ENCODE measurements at places on chromosomes 5 and 9. TPM values are rescaled to one million over a fixed set of nuclear protein-coding genes. Genes with fewer than 3 reads are reported as not detected.

GRCh38 chr5:160342413-160342941 is 27.9 kb downstream of the C1QTNF2 start:
- H3K4me1 ChIP-seq = no peaks in the 10 kb centered on the region
- no peaks in the 10 kb centered on the region for H3K36me3 ChIP-seq
- H3K27ac ChIP-seq = no peak overlapping the region
- no peak for DNase-seq
- H3K4me3 ChIP-seq = no peak overlapping the region

DNA sequence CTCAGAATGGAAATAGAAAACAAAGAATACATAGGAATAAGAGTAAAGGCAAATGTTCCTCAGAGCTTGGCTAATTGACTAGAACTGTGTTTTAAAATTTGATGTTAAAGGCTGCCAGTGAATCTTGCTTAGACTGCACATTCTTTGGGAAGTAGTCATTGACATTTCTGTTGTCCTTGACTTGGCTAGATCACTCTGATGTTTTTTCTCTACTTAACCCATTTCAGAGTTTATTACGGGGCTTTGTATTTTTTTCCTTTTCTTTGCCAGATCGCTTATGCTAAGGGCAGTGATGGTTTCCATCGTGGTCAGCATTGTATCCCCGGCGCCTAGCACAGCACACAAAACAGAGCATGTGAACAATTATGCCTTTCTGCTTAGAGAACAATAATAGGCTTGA is 1126.7 kb upstream of the CDH9 start:
- H3K4me1 ChIP-seq = no peaks in the 10 kb centered on the region
- no peak for DNase-seq
- H3K36me3 ChIP-seq = no peaks in the 10 kb centered on the region
- H3K4me3 ChIP-seq = no peak overlapping the region
- H3K27me3 ChIP-seq = no peaks in the 10 kb centered on the region

DNA sequence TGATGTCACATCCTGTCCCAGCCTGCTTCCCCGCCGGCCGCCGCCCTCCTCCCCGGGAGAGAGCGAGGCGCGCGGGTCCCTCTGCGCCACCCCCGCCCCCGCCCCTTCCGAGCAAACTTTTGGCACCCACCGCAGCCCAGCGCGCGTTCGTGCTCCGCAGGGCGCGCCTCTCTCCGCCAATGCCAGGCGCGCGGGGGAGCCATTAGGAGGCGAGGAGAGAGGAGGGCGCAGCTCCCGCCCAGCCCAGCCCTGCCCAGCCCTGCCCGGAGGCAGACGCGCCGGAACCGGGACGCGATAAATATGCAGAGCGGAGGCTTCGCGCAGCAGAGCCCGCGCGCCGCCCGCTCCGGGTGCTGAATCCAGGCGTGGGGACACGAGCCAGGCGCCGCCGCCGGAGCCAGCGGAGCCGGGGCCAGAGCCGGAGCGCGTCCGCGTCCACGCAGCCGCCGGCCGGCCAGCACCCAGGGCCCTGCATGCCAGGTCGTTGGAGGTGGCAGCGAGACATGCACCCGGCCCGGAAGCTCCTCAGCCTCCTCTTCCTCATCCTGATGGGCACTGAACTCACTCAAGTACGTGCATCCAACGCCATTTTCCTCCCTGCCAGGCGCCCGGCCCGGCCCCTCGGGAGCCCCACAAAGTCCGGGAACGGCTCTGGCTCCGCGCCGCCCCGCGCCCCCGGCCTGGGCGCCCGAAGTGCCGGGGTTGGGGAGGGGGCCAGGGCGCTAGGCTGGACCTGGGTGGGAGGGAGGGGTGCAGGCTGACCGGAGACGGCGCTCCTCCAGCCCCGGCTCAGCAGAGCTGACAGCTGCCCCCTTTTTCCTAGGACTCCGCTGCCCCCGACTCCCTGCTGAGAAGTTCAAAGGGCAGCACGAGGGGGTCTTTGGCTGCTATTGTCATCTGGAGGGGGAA is 12.0 kb upstream of the OLFM1 start:
- H3K27ac ChIP-seq = no peak overlapping the region
- no peaks in the 10 kb centered on the region for H3K4me1 ChIP-seq
- H3K4me3 ChIP-seq = peak overlapping the region; percentile 21
- DNase-seq = peak; percentile 28

- no peak overlapping the region for H3K27ac ChIP-seq
- no peaks in the 10 kb centered on the region for H3K27me3 ChIP-seq
- no peak overlapping the region for H3K4me3 ChIP-seq
- no peaks in the 10 kb centered on the region for H3K36me3 ChIP-seq
- DNase-seq = no peak
Observed at GRCh38 chr9:117644932-117645636, 59.1 kb upstream of the TLR4 start.

GRCh38 chr5:95704150-95704549 is 21.4 kb upstream of the SPATA9 start:
- no peak overlapping the region for H3K4me3 ChIP-seq
- no peak for DNase-seq
- H3K36me3 ChIP-seq = no peaks in the 10 kb centered on the region
- no peaks in the 10 kb centered on the region for H3K27me3 ChIP-seq
- no peaks in the 10 kb centered on the region for H3K4me1 ChIP-seq

DNA sequence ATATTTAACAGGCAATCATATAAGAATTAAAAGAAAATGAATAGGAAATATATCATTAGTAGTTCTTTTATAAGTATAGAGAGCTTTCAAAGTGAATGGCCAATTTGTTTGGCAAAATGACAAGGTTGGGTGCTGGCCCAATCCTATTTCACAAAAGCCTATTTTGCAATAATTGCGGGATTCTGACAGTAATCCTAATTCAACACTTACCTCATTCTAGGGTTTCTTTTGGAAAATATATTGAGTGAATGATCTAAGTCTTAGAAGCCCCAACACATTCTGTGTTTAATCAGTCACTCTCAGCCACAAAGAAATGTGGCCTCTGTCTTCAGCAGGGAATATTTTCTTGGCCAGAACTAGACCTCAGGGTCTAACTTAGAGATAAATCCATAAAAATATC is 835.9 kb upstream of the ZNF608 start:
- no peak overlapping the region for H3K4me3 ChIP-seq
- no peaks in the 10 kb centered on the region for H3K27me3 ChIP-seq
- no peak for DNase-seq
- no peaks in the 10 kb centered on the region for H3K4me1 ChIP-seq
- no peak overlapping the region for H3K27ac ChIP-seq

GRCh38 chr9:91750343-91750742 is 199.7 kb downstream of the ROR2 start:
- peaks cover 15% of the 10 kb centered on the region for H3K27me3 ChIP-seq
- H3K27ac ChIP-seq = no peak overlapping the region
- H3K4me1 ChIP-seq = no peaks in the 10 kb centered on the region
- DNase-seq = no peak
- no peaks in the 10 kb centered on the region for H3K36me3 ChIP-seq
- H3K4me3 ChIP-seq = no peak overlapping the region

GRCh38 chr5:174336479-174336878 is 291.0 kb downstream of the NSG2 start:
- no peak for DNase-seq
- H3K27me3 ChIP-seq = peaks cover 44% of the 10 kb centered on the region
- H3K4me3 ChIP-seq = no peak overlapping the region
- peaks cover 19% of the 10 kb centered on the region for H3K4me1 ChIP-seq
- no peaks in the 10 kb centered on the region for H3K36me3 ChIP-seq

GRCh38 chr9:28915202-28915930 is 1342.1 kb upstream of the C9orf72 start:
- peak; percentile 51 for DNase-seq
- H3K27ac ChIP-seq = peak overlapping the region; percentile 98
- H3K27me3 ChIP-seq = no peaks in the 10 kb centered on the region
- H3K4me1 ChIP-seq = peaks cover 24% of the 10 kb centered on the region
- H3K36me3 ChIP-seq = peaks cover 4% of the 10 kb centered on the region
- H3K4me3 ChIP-seq = no peak overlapping the region

DNA sequence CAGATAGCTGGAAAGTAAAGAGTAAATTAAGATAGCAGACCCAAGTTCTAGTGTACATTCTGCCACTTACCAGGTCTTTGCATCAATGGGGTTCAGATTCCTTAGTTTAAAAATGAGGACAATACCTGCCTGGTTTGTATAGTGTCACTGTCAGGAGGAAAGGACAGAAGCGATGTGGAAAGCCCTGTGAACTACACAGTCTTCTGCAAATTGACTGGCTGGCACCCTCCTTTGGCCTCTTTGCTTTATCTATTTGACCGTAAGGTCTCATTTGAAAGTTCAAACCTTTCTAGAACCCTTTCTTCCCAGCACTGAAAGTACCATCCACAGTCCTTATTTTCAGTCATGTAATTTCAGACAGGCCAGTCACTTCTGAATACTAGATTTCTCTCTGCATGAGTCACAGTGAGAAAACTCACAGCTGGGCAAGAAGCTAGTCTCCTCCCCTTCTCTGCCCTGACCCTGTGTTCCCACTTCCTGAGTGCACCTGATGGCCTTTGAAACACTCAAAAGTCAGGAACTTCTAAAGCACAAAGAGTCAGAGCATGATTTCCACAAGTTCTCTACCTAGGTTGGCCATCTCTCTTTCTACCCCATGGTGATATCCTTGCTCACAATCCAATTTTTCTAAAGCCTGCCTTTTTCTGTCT is 91.3 kb upstream of the RASEF start:
- no peak overlapping the region for H3K4me3 ChIP-seq
- peak; percentile 24 for DNase-seq
- H3K27me3 ChIP-seq = no peaks in the 10 kb centered on the region
- H3K4me1 ChIP-seq = peaks cover 26% of the 10 kb centered on the region

- no peak overlapping the region for H3K27ac ChIP-seq
- H3K4me1 ChIP-seq = peaks cover 42% of the 10 kb centered on the region
- H3K4me3 ChIP-seq = no peak overlapping the region
- peaks cover 33% of the 10 kb centered on the region for H3K36me3 ChIP-seq
Observed at GRCh38 chr5:142881076-142881783, 111.1 kb downstream of the ARHGAP26 start.

DNA sequence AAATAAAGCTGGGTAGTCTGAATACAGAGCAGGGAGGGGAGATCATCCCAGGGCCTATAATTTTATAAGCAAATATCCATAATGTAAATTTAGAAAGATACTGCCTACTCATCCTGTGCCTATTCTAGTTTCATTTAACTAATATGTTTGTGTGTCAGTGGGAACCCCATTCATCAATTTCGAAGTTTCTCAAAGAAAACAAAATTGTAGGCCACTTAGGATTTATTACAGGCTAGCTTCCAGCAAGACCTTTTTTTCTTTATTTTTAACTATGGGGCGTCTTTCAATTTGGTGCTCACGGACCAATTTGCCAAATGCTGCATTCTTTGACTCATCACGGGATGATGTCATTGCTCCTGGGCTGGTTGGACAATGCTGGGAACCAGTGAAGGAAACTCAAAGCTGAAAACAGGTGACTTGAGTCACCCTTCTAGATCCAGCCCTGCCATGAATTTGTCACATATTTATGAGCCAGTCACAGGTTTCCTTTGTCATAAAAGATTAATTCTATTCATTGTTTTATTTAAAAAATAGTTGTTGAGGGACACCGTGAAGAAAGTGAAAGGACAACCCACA is 13.4 kb downstream of the PCSK5 start:
- H3K27me3 ChIP-seq = no peaks in the 10 kb centered on the region
- no peak overlapping the region for H3K4me3 ChIP-seq
- peak overlapping the region; percentile 63 for H3K27ac ChIP-seq
- H3K36me3 ChIP-seq = peaks cover 2% of the 10 kb centered on the region
- peak; percentile 58 for DNase-seq

DNA sequence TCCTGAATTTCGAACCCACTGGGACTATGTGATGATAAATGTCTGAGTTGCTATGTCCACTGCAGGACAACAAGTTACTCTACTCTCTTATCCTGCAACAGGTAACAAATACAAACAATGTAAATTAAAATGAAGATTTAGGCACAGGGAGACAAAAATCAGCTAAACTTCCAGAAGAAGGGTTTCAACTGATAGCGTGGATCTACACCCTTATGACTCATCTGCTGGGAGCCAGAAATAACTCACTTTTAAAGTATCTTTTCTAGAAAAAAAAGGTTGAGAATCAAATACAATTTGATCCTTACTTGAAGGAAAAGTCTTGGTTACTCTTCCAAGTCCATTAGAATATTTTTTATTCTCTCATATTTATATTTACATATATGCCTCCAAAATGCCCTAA is 21.4 kb downstream of the PJA2 start:
- DNase-seq = no peak
- peaks cover 69% of the 10 kb centered on the region for H3K4me1 ChIP-seq
- H3K27me3 ChIP-seq = no peaks in the 10 kb centered on the region
- H3K36me3 ChIP-seq = peaks cover 24% of the 10 kb centered on the region

MARCOL gene
- total RNA-seq = not detected

AMBP gene
- 2.7 TPM for total RNA-seq

ENTREP1 gene
- total RNA-seq = 1.8 TPM

CLIC3 gene
- total RNA-seq = 0.91 TPM

CAMK4 gene
- 19.4 TPM for total RNA-seq

JMY gene
- total RNA-seq = 12.2 TPM

FCN2 gene
- not detected for total RNA-seq

SPINK4 gene
- not detected for total RNA-seq

SCGB3A1 gene
- total RNA-seq = not detected

ARHGEF37 gene
- 13.0 TPM for total RNA-seq

SUSD3 gene
- total RNA-seq = 1.3 TPM

Measured in Calu3 (cell line).